ENCODE measurements at places on chromosomes 1 and 21.
A peak's percentile ranks its signal among the peaks of the same experiment; 100 is the strongest.

DNA sequence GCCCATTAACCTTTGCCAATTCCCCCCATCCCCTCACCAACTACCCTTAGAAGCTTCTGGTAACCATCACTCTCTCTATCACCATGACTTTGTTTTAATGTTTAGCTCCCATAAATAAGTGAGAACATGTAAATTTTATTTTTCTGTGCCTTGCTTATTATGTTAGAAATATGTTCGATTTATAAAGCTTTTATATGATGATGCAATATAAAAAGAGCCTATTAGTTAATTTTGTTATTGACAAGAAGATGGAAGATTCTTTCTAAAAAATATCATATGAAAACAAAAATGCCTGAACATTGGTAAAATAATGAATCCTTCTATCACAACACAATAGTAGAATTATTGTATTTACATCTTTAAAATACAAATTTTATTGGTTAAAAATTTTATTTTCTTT lies 836.1 kb upstream of the TMPRSS15 start:
- no peak for DNase-seq

- DNase-seq = no peak
Measured at GRCh38 chr1:220894025-220894923, 15.0 kb downstream of the HLX start.

GRCh38 chr1:196180847-196181593 lies 427.2 kb downstream of the KCNT2 start:
- peak; percentile 6 for DNase-seq

GRCh38 chr1:234691567-234691966 lies 81.6 kb upstream of the IRF2BP2 start:
- no peak for DNase-seq

DNA sequence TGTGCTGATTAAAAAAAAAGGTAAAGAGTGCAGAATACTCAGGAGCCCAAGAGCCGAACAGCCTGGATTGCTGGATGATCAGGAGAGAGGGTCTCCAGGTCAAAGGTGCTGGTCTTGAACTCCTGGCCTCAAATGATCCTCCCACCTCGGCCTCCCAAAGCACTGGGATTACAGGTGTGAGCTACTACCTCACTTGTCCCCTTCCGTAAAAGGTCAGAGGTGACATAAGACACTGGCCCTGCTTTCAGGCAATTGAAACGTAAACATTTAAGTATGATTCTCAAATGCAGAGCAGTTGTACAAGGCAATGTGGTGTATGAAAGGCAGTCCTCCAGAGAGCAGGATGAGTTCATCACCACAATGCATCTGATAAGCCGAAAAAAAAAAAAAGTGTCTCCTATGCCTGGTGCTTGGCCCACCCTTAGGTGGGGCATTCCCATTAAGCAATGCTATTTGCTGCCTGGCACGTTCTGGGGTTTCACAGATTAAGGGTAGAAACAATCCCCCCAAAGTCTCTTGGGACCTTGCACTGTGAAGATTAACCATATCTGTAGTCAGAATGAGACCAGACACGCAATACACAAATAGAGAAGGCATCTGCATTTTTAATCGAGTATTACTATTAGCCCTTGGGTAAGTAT lies 47.7 kb downstream of the PARP1 start:
- no peak for DNase-seq

Measured in AML-193 (cell line).